CD4-positive, alpha-beta T cell treated with Interleukin-15 for 4 hours (primary cell): ENCODE measurements at places on chromosomes 4 and X.
A peak's percentile ranks its signal among the peaks of the same experiment; 100 is the strongest.

GRCh38 chr4:20074450-20074849, 177.3 kb upstream of the SLIT2 start:
- DNase-seq, result no peak

DNA sequence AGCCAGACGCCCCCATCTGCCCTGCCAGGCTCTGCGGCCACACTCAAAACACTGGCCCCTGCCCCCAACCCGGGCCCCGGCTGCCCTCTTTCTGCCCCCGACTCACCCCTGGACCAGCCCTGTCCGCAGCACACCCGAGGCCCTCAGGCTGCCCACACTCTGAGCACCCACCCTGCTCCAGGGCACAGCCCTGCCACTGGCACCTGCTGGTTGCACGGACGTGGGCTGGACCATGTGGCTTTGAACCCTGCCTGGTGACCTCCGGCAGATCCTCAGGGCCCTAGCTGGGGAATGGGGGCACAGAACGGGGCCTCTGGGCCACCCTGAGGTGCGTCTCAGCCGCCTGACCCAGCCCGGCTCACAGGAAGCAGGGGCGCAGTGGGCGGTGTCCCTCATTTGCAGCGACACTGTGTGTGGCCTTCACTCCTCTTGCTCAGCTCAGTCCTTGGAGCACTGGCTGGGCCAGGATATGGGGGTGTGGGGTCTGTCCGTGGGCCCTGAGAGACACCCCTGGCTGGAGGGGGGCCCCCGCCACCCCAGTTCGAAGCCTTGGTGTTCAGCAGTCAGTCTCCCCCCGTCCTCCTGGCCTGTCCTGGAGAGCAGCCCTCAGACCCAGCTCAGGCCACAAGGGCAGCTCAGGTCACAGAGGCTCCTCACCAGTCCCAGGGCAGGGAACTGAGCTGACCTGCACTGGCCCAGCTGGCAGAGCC, 73.2 kb downstream of the FAM53A start:
- no peak for DNase-seq

DNA sequence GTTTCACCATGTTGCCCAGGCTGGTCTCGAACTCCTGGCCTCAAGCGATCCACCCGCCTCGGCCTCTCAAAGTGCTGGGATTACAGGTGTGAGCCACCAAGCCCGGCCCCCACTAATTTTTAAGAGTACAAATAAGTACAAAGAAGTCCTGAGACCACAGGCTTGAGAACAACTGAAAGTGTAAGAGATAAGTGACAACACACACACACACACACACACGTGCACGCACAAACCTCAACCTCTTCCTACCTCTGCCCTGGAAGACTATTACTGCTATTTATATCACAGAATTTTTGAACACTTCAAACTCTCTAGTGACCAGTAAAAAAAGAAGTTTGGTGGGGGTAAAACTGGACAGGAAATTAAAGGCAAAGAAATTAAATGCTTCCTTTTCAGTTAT, 7.5 kb downstream of the KLHL15 start:
- no peak for DNase-seq

DNA sequence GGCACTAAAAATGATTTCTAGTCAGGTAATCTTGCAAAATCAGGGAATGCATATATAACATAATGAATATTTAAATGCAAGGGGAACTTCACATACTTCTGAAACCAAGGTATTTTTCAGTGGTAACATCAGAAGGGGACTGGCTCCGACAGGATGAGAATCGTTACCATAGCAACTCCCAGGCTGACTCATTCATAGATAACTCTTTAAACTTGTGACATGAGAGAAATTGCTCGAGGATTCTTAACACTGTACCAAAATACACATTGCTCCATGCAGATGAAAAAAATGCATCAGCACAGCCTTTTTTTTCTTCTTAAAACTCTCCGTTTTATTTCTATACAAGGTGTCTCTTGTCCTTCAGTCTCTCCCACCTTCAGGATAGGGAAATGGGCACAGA, 114.3 kb downstream of the GABRB1 start:
- DNase-seq, result no peak

DNA sequence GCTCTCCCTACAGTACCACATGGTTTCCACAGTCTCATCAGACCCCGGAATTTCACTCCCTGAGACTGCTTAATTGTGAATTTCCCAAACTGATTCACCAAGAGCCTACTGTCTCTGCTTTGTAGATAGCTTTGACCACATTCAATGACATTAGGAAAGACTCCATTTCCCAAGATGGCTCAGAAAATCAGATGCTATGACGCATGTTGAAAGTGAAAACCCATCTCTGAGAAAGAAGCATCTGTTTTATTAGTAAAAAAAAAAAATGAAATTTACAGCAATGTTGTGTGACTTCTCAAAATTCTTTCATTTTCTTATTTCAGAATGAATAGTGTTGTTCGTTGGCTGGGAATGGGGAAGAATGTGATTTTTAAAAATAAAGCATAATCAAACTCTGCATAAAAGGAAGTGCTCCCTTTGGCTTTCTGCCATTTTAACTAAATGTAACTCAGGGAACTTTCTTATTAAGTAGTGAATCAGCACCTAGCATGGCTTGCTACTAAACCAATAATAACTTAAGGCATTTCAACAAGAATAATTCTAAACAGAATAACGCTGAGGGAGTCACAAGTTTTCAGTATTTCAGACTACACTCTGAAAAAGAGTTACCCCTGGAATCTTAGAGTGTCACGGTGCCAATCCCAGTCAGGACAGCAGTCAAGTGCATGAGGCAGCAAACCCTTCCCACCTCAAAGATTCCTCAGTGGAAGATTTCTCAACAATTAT, 97.4 kb upstream of the MYOZ2 start:
- no peak for DNase-seq

- no peak for DNase-seq
Measured at GRCh38 chr4:128371876-128372275, 84.3 kb upstream of the PGRMC2 start.

- DNase-seq, result no peak
Measured at GRCh38 chrX:30626402-30626801, 26.8 kb upstream of the GK start.

- no peak for DNase-seq
Measured at GRCh38 chr4:36292556-36293188, 11.3 kb downstream of the DTHD1 start.

GRCh38 chrX:65667157-65667502, 324 bp upstream of the MSN start:
- peak; percentile 13 for DNase-seq

- DNase-seq, result no peak
Measured at GRCh38 chr4:61630548-61630947, 430.4 kb downstream of the ADGRL3 start.

- DNase-seq, result no peak
Measured at GRCh38 chr4:139815778-139816601, 150.4 kb downstream of the MGST2 start.
